ENCODE measurements at places on chromosomes 11 and 22.
A peak's percentile ranks its signal among the peaks of the same experiment; 100 is the strongest.

- DNase-seq = peak; percentile 74
Measured at GRCh38 chr22:50498322-50498890, 9.1 kb downstream of the LMF2 start.

GRCh38 chr11:45982656-45983470, 60.4 kb downstream of the LARGE2 start:
- no peak for DNase-seq

DNA sequence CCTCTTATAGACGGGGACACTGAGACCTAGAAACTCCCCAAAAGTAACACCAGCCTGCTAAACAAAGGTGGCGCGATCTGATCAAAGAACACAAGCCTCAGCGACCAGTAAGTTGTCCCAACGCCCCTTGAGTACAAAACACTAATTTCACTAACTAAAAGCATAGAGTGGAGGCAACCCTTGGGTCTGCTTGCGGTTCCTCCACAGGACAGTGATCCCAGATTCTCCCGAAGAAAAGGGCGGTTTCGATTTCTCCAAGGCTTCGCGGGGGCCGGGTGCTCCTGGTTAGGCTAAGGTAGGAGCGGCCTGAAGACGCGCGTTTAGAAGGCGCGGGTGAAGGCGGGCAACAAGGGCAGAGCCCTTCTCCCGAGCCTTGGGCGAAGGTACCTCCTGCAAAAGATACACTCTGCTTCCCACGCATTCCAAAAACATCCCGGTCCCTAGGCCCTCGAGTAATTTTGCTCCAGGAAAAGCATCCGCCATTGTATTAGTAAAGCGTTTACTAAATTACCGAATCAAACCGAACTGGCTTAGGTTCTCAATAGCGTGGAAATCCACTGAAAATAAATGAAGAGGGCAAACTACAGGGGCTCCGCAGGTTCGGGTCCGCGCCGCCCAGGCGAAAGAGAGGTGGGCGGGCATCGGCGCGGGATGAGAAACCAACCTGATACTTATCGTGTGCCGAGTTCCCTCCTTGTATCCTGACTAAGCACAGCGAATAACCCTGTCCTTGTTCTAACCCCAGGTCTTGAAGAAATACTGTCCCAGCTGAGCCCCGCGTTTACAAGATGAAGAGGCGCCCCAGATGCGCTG, 2.0 kb downstream of the WT1 start:
- DNase-seq = no peak

- DNase-seq = no peak
Measured at GRCh38 chr11:99177446-99177845, 156.7 kb downstream of the CNTN5 start.

DNA sequence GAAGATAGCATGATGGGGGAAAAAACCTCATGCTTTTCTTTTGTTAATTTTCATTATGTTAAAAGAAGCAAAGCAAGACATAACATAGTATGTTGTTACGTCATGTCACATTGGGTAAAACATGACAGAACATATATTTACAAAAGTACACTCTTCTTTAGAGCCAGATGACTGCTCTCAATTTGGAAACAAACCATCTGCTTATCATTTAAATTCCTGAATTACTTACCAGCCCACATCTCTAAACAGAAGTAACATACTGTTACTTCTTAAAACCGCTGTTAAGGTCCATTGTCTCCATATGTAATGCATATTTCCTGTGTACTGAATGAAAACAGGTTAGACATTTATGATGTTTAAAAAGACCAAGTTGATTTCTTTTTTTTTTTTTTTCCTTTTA, 100.0 kb downstream of the TMEM135 start:
- no peak for DNase-seq

GRCh38 chr22:39080052-39080762, 3.1 kb downstream of the APOBEC3G start:
- DNase-seq = peak; percentile 50

GRCh38 chr11:21364866-21365624, 695.7 kb downstream of the NELL1 start:
- DNase-seq = no peak

DNA sequence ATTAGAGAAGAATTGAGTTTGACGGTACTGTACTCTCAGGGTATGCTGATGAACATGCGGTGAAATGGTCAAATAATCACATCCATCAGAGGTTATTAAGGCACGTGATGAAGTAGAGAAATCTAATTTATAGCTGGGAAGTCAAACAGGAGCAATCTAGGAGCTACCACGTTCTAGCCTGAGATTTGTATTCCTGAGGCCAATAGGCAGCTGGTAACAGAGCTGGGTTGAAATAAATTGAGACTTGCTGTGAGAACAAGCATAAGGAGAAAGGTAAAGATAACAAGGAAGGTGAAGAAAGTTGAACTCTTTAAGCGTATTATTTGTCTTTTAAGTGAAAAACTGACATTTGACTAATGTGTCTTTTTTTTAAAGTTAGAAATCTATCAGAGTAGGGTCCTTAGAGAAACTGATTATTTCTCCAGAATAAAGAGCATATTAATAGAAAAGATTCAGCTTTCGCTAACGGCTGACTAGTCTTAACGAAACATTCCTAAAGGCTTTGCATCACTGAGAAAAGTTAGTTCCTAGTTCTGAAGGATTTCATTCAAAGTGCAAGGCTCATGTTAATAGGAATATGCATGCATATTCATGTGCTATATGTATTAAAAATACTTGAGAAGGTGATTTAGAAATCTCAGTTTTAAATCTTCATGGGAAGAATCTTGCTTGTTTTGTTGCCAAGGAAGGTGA, 5.2 kb upstream of the WEE1 start:
- no peak for DNase-seq

DNA sequence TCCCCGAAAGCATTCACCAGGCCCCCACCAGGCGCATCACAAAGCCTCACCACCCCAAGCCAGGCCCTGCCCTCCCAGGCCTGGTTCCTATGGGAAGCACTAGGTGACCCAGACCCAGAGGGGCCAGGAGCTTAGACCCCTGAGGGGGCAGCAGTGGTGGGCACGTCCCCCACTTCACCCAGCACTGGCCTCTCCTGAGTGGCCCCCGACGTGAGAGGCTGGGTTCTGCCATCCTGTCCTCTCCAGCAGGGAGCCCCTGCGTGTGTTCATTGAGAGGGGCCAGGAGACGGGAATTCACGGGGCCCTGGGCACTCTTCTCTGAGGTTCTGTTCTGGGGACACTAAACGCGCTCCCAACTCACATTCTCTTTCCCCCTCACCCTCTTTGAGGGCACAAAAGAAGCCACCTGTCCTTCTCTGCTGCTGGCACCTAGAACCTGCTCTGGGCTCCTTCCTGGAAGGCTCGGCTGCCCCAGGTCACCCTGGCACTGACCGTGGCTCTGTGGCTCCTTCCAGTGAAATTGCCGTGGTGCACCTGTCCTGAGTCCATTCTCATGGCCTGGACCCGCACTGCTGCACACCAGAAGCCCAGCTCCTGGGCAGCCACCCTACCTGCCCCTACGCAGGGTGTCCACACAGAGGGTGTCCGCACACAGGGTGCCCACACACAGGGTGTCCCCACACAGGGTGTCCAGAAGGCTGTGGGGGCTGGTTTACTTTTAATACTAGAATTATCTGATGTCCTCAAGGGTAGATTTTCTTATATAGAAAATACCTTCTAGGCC, 12.2 kb downstream of the PTDSS2 start:
- no peak for DNase-seq

DNA sequence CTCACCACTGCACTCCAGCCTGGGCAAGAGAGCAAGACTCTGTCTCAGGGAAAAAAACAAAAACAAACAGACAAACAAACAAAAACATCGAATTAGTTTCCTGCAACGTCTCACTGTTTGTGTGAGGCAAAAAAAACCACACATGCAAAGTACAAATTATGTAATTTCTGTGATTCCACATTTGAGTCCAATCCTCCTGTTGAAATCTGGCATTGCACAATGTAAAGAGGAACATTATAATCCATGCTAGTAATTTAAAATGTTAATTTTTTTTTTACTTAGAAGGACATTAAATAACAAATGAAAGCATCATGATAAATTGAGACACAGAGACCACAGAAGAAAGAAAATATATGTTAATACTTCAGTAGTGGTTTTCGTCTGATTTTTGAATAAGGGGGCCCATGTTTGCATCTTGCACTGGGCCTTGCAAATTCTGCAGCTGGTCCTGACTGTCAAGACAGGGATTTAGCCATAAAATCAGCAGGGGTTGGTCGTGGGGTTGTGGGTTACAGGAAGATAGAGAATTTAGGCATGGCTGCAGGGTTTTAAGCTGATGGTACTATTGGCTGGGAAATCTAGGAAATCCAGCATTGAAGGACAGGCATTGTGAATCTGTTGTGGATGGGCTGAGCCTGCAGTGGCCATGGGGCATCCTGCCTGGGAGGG, 102.6 kb upstream of the ALDH3B2 start:
- DNase-seq = no peak

DNA sequence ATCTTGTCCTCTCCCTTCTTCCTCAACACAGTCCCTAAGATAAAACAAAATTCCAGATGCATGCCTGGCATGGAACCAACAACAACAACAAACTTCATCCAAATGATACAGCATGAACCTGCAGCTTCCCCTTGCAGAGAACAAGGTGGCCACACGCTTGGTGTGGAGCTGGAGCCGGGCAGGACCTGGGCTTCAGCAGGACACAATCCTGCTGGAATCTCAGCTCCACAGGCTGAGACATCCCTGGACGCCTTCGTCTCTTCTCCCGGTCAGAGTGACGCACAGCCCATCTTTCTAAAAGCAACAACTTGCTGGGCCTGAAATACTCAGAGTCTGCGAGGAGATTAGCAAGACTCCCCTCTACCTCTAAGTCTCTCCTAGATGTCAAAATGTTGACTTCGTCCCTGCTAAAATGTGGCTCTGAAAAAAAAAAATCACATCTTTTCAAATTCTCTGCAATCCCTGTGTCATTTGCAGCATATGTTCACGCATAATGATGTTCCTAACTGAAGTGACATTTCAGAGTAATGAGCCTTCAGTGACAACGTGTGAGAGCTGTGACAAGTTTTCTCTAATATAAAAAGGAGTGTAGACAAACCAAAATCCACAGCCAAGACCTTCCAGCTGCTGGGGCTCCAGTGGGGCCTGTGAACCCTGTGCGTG, 1232.3 kb downstream of the TBC1D22A start:
- no peak for DNase-seq

DNA sequence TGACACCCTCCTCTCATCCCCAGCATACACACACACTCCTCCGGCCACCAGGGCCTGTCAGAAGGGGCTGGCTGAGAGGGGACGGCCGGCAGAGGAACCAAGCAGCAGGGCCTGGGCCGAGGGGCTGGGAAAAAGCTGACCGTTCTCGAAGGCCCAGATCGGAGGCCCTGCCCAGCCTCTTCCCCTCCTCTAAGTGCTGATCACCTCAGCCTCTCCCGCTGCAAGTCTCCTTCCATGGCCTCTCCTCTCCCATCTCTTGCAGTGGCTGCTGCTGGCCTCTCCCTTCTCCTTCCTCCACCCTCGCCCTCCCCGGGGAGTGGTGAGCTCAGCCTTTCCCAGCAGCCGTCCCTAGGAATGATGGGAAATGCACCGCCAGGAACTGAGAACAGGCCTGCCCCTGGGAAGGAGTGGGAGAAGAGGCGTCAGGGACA, 39.6 kb downstream of the ARRB1 start:
- DNase-seq = no peak

DNA sequence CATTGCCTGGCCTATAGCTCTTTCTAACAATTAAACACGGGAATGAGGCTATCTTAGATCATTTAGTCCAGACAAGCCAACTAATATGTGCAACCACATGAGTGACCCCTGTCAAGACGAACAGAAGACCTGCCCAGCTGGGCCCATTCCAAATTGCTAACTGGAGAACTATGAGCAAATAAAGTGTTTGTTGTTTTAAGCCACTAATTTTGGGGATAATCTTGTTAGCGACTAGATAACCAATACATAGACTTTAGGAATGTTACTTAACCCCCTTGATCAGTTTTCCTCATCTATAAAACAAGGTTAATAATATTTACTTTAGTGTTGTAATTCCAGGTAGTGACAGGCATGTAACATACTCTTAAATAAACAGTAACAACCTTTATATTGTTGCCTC, 848.3 kb downstream of the METTL15 start:
- DNase-seq = no peak

DNA sequence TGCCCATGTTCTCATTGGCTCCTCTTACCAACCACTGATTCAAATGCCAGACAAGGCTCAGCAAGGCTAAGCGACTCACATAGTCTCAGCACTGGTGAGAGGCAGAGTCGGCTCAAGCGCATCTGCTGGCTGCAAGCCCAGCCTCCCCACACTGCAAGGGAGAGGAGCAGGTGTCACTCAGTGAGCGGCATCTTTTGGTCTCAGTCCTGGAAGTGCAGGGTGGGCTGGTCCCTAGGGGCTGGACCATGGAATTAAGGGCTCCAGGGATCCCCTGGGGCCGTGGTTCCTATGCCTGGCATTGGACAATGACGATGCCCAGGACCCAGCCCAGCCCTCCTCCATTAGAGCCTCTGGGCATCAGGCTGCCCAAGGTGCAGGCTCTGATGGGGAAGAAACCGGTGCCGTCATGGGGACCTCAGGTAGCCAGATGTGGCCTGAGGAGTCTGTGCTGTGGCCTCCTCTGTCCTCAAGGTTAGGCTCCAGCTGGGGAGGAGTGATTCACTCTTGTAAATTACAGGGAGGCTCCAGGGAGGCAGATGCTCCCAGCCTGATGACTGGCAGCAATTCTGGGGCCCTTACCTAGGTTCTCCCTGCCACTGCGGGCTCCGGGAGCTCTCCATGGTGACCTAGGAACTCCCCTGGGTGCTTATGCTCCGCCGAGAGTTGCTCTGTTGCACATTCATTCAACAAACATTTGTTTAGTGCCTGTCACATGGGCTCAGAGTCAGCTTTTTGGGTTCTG, 28.0 kb downstream of the FADS2 start:
- DNase-seq = no peak

DNA sequence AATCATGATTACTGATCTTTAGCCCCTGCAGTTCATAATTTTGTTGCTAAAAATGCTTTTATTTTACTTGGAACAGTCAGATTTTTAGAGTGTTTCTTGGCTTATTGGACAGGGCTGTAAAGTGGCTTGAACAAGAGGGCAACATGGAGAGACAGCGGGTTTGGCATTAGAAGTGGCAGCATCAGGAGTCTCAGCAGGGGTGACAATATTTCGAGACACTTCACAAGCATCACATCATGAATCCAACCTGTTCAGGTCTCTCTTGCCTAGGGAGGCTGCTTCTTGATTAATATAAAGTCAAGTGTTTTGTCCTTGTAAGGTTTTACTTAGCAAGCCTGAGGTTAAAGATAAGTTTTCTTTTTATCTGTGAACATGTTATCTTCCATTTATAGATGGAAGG, 2249.5 kb downstream of the LRRC4C start:
- DNase-seq = no peak

- DNase-seq = peak; percentile 50
Measured at GRCh38 chr11:59263225-59263894, 50.6 kb upstream of the MPEG1 start.

- DNase-seq = no peak
Measured at GRCh38 chr11:70551351-70552166, 153.2 kb downstream of the CTTN start.

GRCh38 chr22:38109371-38110001, 998 bp downstream of the BAIAP2L2 start:
- no peak for DNase-seq

- DNase-seq = no peak
Measured at GRCh38 chr11:19345848-19346681, 105.3 kb upstream of the E2F8 start.

GRCh38 chr11:113730887-113731726, 25.0 kb upstream of the TMPRSS5 start:
- peak; percentile 21 for DNase-seq
